Stimulated activated CD4-positive, alpha-beta T cell treated with anti-CD3 and anti-CD28 coated beads, Interleukin-2, amount 100 ng/mL, for 48 hours (primary cell): ENCODE measurements at places on chromosomes 3 and 15.

- no peak for DNase-seq
Observed at GRCh38 chr15:51067510-51067909, 27.2 kb downstream of the TNFAIP8L3 start.

DNA sequence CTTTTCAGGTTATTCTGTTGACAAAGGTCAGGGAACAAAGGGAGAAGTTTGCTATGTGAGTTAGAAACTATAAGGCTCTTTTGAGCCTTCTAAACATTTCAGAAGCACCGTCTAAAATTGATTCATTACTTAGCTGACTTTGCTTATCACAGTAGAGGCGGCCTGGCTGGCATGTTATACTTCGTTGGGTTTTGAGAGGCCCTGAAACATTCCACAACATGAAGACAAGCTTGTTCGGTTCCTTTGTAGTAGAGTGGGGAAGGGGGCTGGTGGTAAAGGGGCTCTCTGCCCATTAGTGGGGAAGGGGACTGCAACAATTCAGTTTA, 23.6 kb downstream of the ZBTB38 start:
- DNase-seq, result no peak

DNA sequence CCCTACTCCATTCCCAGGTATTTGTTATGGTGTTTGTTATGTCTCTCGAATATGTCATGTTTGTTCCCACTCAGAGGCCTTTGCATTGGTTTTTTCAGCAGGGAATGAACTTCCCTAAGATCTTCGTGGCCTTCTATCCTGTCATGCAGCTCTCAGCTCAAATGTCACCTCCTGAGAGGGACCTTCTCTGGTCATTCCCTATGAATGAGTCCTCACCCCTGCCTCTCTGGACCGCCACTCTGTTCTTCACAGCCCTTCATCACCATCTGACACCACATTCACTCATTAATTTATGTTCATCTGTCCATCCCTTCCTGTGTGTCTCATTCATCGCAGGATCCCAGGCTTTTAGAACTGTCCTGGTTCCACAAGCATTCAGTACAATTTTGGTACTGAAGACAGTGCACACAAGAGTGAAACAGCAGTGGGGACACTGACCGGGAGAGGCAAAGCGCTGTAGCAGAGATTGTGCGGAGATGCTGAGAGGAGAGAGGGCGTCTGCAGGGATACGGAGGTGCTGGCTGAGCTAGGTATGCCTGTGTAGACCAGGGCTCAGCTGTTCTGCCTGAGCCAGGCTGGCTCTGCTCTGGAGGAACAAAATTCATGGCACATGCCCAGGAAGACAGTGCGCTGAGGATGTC, 132.3 kb downstream of the CHCHD6 start:
- no peak for DNase-seq

DNA sequence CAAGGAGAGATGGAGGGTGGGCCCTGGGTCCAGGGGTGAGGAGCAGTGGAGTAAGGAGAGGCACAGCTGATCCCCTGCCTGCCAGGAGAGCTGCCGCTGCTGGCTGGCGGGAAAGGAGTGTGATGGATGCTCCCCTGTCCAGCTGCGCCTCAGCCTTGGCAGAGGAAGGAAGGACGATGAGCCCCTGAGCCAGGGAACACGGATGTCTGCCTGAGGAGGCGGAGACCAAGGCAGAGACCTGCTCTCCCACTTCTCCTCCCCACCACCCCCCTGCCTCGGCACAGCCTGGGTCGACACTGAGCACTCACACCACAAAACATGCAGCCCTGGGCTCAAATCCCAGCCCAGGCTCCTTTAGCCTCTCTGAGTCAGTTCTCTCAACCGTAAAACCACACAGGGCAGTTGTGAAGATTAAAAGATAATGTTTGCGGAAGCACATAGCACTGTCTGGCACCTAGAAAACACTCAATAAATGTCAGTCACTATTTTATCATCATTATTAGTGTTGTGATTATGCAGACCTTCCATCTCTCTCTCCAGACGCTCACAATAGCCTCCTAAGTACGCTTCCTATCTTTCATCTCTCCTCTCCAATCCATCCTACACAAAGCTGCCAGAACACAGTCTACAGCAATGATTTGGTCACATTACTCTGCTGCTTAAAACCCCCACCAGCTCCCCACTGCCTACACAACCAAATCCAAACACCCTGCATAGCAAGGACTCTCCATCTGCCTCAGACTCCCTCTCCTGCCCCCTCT, 52.2 kb downstream of the SEMA5B start:
- DNase-seq, result no peak

GRCh38 chr15:31340592-31340991, 14.0 kb downstream of the KLF13 start:
- no peak for DNase-seq

DNA sequence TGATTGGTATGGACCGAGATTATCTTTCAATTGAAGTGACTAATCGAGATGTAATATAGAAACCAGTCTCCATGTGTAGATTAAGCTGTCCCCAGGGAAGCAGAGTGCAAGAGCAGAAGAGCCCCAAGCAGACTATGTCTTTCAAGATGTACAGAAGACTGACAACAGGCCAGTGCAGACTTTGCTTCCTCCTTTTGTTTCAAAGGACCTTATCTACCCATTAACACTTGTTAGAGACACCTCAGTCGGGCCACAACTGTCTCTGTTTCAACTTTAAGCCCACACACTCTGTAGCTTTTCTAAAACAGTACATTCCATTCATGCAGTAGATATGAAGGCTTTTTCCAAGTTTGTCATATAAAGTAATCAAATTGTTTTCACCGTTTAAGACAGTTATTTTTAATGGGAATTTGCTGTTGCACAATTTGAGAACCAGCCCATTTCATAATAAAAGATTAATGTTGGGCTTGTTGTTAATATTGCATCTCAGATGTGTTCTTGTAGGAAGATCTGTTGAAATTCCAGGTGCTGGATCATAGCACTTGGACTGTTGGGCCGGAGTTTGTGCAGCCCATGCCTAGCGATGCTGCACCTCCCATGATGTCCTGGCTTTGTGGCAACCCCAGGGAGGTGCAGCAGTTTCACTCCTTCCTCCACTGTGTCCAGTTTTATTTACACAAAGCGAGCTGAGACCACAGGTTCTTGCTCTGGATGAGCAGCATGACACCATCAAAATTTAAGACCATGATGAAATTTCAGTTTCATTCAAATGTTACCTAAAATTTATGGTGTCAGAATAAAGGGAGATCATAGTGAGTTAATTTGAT, 12.4 kb downstream of the GORASP1 start:
- no peak for DNase-seq

DNA sequence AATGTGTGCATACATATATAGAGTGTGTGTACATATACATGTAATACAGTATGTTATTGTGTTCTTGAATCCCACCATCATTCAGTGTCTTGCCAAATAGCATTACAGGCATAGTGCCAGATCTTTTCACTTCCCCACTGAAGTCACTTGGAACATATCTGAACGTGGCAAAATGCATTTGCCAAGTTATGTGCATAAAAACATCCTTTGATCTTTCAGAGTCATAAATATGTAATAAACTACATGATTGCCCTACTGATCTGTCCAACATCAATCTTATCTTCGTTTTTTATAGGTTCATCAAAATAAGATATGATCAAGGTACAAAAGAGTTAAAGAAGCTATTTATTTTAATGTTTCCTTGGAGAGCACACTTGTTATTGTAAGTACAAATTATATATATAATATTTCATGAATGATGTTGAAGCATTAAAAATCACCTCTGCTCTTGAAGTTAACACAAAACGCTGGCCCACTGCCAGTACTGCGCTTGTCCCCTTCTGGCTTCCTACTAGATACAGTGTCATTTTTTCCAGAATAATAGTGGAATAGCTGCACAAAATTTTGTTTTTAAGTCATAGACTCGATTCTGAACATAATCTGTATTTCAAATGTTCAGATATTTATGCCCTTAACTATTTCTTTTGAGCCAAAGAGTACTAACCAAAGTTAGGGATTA, 549.5 kb upstream of the ARRDC4 start:
- DNase-seq, result no peak

- peak; percentile 63 for DNase-seq
Observed at GRCh38 chr3:13073326-13074005, at the start of gene IQSEC1. Gene IQSEC1 (minus strand): TSS chr3:13073429. CDS start chr3:13073014, 415 bp downstream.

DNA sequence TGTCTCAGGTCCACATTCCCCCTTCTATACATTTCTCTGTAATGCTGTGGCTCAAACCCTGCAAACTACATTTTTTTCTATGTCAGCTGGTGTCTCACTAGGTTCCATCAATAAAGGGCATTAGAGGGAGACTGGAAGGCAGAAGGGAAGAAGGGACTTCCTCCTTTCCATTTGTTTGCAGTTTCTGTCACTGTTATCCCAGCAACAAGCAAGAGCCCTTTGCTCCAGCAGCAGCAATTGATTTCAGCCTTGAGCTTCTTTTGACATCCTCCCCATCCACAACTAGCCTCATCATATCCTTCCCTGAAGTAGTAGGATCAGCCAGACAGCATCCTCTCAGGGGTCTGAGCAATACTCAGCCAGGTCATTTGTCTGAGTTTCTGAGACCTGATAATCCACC, 5.3 kb upstream of the NCK1 start:
- DNase-seq, result no peak

DNA sequence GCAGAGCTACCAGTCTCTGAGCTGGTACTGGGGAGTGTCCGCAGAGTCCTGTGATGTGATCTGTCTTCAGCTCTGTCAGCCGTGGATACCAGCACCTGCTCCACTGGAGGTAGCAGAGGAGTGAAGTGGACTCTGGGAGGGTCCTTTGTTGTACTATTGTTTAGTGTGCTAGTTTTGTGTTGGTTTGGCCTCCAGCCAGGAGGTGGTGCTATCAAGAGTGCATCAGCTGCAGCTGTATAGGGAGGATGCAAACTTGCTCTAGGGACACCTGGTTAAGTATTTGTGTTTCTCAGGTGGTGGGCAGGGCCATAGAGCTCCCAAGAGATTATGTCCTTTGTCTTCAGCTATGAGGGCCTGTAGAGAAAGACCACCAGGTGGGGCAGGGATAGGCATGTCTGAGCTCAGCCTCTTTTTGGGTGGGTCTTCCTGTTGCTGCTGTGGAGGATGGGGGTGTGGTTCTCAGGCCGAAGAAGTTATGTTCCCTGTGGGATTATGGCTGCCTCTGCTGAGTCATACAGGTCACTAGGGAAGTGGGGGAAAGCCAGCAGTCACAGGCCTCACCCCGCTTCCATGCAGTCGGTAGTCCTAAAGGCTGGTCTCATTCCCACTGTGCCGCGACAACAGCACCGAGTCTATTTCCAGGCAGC, 443.2 kb upstream of the TBL1XR1 start:
- DNase-seq, result no peak

DNA sequence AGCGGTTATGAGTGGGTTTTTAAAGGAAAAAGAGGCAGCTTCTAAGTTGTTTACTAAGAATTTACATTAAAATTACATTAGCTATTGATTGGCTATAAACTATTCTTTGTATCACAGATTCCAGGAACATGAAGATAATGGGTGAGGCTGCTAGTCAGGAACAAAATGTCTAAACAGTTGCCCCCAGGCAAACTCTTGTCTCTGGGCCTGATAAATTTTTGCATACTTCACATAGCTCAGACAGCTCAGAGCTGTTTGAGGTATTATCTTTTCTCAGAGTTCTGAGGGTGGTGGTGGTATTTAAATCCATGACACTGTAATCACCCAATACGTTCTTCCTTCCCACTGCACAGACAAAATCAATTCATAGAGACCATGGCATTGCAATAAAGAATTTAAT, 2.1 kb upstream of the HACD2 start:
- DNase-seq, result no peak

- no peak for DNase-seq
Observed at GRCh38 chr3:78495301-78495700, 1272.5 kb downstream of the ROBO1 start.

DNA sequence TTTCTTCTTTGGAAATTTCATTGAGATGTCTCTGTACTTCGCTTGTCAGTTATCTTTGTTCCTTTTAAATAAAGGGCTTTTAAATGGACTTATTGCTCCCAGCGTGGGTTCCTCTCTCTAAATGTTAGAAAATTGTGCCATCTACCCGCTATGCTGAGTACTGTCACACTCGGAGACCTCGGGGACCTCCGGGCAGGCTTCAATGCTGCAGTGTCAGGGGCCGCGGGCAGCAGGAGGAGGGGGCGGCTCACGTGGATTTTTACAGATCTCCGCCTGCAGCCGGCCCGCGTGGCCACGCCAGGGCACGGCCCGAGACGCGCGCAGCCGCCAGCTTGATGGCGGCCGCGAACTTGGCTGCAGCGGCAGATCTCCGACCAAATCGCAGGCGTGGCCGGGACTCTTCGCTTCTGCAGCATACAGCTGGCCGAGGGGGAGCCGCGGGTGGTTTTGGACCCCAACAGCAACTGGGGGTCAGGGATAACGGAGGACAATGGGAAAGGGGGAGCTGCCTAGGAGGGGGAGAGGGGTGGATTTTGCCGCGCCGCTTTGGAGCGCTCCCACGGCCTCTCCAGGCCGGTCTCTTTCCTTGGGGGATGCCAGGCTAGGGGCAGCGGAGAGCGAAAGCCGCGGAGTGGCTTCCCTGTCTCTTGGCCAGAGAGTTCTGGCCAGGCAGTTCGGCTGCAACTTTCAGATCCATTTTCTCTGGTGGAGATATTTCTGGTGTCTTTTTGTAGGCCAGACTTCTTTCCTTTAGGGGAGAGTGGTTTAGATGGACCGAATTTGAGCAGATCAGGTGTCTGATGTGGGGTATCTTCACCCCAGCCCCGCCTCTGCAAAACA, 15.3 kb downstream of the NR2F2 start:
- no peak for DNase-seq

DNA sequence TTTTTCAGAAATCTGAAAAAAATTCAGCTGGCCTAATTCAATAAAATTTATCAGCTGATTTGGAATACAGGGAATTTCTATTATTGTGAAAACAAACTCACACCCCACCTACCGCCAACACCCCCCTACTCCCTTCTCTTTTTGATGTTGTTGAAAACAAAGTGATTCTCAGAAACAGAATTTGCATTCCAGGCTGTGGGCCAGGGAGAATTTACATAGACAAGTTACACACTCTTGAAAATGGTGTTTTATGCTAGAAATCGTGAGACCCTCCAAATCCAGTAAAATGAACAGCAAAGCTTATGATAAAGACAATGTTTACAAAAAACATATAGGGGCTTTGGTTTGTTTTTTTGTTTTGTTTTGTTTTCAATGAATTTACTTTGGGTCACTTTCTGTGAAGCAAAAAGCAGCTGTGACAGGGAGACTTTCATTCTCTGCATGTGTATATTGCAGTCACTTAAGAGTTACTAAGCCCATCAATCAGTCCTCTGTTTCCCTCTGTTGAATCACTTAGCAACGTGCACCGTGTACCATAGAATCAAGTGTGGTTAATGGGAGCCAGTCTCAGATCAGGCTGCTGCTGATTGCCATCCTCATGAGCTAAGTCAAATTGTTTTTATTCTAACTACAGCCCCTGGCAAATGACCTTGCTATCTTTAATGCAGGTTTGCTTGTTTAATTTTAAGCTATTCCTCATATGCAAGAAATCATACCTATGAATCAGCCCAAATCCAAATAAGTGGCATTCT, 159.8 kb downstream of the ALCAM start:
- no peak for DNase-seq

DNA sequence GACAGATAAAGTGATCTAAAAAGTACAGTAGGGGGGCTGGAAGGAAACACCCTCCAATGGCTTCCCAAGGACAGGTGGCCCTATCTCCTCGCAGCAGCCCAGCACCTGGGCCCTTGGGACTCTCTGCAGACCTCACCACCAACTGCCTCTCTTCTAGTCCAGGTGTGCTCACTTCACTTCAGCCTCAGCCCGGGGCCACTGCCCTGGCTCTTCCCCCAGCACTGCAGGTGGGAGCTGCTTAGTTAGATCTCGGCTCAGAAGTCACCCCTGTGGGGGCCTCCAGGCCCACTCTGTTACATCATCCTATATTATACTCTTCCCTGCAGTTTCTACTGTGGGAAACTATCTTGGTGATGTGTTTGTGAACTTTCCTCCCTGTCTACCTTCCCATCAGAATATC, 2.0 kb downstream of the KLF15 start:
- DNase-seq, result no peak
